Osteocyte (in vitro differentiated cells): ENCODE measurements at places on chromosomes 7 and 10.

DNA sequence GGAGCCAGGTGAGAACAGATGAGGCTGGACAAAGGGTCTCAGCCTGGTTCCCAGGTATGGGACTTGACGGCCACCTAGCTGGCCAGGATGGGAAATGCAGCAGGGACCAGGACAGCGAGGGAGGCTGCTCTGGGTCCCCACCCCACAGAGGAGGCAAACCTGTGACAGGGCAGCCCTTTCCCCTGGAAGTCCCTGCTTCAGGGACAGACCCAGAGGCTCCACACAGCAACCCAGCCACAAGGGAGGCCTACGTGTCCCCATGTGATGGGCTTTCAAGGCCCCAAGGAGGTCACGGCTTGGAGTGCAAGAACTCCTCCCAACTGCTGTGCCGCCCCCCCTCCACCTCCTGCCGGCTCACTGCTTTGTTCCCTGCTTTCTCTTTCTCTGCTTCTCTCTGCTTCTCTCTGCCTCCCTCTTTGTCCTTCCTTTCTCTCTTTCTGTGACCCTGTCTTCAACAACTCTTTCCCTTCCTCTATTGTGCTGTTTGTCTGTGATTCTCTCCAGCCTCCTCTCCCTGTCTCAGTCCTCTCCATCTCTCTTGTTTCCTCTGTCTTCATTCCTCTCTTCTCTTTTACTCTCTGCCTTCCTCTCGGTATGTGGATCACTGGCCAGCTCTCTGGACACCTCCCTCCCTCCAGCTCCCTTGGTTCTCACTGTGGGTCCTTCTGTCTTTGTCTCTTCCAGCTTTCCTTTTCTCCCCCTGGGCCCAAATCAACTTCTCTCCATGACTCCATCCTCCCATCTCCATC, 9.6 kb upstream of the EIF5AL1 start:
- no peak for DNase-seq

GRCh38 chr10:132476146-132477065, 61.2 kb upstream of the INPP5A start:
- no peak for DNase-seq

DNA sequence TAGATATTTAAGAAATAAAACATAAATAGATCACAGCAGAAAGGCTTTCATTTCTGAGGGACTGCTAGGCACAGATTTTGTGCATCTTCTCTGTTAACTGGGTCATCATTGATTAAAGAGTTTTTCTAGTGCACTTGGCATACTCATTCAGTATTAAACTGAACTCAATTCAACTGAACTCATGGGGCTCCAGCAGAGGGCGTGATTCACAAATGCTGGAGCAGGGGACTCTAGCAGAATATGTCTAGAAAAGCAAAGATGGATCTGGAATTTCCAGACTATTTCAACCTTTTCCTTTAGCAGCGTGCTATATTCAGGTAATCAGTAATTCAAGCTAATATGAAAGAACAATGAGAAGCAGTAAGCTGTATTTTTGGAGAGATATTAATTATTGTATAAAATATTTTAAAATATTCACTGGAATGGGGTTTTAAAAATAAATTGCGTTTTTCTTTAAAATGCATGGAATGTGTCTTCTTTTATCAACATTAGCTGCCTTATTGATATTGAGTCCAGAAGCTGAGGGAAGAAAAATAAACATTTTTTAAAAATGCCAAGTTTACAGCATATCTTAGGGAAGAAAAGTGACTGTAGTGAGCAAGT, 296.8 kb upstream of the CACNA2D1 start:
- no peak for DNase-seq

GRCh38 chr10:117130862-117131375, 7.2 kb downstream of the VAX1 start:
- DNase-seq, result peak; percentile 36

DNA sequence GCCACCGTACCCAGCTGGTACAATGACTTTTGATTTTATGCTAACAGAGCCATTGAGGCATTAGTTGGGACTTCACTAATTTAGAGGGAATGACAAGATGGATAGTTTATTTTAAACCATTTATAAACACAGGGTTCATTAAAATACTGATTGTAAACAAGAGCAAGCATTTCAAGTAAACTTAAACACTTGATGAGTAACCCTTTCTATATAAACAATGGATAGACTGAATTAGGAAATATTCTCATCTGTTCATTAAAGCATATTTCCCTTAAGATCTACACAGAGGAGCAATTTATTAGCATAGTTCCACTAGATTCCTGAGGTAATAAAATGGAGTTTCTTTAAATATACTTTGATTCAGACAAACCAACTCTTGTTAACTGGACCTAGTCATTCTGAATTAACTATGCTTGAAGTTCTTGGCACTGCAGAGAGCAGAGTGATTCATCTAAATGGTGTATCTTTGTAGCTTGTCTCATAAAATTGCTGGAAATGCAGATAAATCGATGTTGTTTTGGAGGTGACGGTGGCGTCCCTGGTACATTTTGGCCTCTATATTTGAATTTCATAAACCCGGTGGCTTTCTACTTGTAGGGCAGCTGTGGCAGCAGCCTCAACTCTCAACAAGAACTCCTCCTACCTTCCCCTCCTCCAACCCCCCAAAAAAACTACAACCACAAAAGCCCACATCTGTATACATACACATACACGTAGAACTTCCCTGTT, 15.4 kb upstream of the VDAC2 start:
- DNase-seq, result no peak

- no peak for DNase-seq
These were observed 507.2 kb upstream of the IGFBP3 start for GRCh38 chr7:46428295-46428694.

DNA sequence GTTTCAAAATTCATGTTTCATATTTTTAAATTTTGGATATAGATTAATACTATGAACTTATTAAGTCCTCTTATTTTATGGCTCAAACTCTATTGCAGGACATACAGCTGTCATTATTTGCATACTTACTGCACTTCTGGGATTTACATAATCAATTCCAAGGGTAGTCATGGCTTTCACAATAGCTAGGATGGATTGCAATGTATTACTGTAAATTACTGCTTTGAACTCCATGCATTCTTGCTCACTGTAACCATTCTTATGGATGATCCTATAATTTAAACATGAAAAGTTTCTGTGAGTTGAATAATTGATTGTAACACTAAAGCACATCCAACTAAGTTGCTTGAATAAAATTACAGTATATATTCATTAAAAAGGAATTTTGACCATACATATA, 23.5 kb downstream of the GNAT3 start:
- DNase-seq, result no peak

GRCh38 chr7:154304740-154305700, 252.8 kb downstream of the DPP6 start:
- DNase-seq, result no peak

DNA sequence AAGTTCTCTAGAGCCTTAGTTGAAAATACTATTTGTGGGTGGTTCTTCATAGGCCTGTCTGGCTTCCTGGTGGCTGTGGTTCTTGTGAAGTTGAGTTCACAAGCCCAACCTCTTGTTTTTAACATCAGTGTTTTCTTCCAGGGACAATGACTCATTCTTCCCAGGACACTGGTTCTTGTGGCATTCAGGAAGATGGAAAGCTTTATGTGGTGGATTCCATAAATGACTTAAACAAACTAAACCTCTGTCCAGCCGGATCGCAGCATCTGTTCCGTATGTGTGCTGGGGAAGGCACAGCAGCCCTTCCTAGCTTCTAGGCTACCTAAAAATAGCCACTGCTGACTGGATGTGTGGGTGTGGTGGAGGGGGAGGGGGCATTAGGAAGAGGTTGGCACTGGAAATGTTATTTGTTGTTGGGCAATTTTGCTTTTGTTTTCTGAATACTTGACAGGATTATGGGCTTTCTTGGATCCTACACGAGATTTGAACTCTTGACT, 3.9 kb downstream of the LSMEM1 start:
- DNase-seq, result no peak

DNA sequence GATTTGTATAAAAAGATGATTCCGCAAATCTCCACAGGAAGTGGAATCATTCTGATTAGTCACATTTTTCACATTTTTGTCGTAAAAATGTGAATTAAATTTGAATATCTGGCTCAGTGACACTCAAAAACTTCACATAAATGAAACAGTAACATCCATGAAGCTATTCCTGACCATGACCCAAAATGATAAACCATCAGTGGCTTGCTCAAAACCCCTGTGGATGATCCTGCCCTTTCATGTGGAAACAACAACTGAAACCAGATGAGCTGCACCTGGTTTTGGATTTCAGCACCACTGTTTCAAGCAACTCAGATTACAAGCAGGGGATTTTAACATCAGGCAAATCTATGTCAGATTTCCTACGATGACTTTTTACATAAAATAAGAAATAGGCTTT, 80.3 kb downstream of the AMPH start:
- no peak for DNase-seq

- DNase-seq, result no peak
These were observed 2.5 kb downstream of the CYREN start for GRCh38 chr7:135168001-135168400.

DNA sequence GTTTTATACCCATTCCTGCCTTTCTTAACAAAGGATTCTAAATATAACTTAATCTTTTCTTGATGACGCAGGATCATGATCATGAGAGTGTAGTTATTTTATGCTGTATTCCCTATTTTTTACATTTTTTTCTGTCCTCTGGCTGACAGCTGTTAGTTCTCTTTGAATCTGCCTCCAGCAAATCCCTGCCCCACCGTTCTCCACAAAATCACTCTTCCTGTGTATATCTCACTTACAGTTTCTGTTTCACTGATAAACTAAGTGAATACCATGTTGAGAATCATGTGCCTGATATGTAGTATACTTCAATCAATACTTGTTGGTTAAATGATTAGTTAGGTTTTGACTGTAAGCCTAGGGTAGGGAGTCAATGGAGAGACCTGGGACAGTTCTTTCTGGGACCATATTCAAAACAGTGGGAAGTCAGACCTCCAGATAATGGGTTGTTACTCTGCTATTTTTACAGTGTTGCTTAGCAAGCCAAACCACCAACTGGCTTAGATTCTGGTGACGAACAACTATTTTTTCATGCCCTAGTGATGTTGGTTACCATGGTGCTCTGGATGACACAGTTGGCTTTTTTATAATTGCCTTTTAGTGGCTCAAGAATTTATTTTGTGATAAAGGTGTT, 12.8 kb downstream of the CNNM1 start:
- DNase-seq, result no peak

GRCh38 chr7:155881471-155882350, 69.4 kb upstream of the SHH start:
- peak; percentile 80 for DNase-seq

DNA sequence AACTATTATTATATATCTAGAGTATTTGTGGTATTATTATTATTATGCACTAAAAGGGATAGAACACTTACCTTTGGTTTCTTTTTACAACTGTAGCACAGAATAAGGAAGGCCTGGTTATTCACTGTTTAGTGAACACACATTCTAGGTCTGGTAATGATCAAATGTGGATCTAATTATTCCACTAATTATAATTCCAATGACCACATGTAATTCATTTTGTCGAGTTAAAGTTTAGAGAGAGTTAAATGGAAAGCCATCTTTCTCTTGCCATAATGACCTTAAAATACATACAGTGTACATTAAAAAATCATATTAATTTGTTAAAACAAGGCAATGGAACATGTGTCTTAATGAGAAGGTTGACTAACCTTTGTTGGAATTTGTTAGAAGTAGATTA, 147.8 kb downstream of the SEM1 start:
- no peak for DNase-seq

DNA sequence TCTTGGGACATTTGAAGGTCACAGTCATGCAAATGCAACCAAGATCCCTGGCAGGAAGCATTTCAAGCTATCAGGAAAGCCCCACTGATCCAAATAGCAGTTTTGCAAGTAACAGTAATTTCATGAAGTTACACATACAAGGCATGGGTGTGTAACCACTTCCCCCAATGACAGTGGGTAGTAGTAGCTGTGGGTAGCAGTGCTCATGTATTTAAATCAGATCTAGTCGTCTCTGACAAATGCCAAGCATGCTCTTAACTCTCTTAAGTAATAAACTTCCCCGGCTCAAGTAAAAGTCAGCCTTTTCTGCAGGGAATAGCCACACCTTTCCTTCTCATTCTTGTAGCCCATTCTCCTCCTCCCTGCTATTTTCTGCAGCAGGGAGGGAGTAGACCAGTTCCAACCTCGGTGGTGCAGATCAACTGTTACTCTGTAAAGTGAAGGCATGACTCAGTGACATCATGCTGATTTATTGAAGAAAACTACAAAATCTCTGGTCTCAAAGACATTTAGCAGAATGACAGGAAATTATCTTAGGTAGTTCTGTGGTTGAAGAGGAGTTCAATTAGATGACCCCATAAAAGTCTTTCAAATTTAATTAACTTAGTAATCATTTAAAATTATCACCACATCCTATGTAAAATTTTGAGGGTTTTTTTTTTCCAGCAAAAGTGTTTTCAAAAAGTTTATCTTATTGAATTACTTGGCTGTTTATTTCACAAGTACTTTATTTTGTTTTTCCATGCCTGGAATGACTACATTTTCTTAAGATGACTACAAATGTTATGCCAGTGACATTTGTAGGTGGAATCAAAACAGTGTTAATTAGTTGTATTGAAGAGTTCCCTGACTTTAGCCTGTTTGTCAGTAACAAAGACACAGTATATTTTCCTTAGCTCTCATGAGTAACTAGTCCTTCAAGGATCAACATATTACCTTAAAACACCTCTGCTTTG, 568.3 kb downstream of the INHBA start:
- DNase-seq, result no peak

GRCh38 chr10:11796474-11796873, 26.7 kb upstream of the PROSER2 start:
- no peak for DNase-seq

GRCh38 chr7:34973400-34973760, 63.9 kb downstream of the DPY19L1 start:
- no peak for DNase-seq

DNA sequence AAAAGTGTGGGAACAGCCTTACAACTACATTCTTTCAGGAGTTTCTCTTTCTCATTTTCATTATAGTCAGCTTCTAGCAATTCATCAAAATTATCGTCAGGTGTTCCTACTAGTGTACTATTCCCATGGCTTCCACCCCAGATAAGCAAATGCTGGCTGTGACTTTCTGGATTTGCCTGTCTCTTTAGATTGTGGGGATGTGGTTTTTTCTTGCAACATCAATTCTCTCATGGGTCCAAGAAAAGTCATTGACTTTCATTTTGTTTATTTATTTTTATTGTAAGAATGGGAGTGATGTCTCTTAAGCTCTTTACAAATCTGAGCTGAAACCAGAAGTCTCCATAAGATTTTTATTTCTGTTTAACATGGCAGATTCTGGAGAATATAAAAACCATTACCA, 349.7 kb upstream of the SEMA3C start:
- DNase-seq, result no peak

DNA sequence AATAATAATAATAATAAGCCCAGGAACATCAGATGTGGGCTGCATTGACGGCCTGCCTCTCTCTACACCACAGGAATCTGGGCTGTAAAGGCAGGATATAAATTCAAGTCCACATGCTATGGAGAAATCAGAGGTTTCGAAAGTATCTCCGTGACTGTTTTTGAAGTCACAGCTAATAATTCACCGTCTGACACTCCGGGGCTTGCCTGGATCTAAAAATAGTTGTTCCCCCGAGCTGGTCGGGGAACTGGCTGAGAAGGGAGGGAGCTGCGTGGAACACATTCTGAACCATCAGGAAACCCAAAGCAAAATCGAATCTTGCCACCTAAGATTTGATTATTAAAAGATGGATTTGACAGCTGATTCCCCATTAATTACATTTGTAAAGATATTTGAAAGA, 35.4 kb downstream of the KLF6 start:
- DNase-seq, result peak; percentile 42

- DNase-seq, result no peak
These were observed 1.1 kb downstream of the ACTL6B start for GRCh38 chr7:100654908-100655831.

- DNase-seq, result no peak
These were observed 12.4 kb downstream of the GNAT3 start for GRCh38 chr7:80499350-80499953.
